ENCODE measurements at places on chromosomes 3 and 15. TPM values are rescaled to one million over a fixed set of nuclear protein-coding genes. Genes with fewer than 3 reads are reported as not detected.
A peak's percentile ranks its signal among the peaks of the same experiment; 100 is the strongest.

DNA sequence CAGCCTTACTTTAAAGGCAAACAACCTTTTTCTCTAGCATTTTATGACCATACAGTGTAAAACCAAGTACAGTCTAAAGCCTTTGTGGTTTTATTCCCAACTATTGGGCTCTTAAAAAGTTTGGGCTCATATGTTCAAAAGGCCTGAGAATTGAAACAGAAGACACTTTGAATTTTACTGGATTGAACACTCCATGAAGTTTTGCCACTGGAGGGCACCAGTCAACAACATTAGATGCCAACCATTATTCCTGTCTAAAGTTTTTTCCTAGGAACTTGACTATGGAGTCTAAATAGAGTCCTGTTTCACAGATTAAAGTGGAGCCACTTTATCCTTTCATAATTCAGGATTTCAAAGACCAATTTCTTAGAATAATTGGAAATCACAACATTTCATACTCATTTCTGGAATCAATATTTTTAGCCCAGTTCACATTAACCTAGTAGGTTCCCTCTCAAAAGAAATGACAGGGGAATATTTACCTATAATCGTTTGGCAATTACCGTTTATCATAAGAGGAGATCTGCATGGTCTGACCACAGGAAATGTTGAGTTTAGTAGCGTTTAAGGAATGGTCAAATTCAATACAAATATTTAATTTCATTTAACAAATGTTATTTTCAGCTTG is 244.1 kb upstream of the PDZRN3 start:
- DNase-seq: no peak

DNA sequence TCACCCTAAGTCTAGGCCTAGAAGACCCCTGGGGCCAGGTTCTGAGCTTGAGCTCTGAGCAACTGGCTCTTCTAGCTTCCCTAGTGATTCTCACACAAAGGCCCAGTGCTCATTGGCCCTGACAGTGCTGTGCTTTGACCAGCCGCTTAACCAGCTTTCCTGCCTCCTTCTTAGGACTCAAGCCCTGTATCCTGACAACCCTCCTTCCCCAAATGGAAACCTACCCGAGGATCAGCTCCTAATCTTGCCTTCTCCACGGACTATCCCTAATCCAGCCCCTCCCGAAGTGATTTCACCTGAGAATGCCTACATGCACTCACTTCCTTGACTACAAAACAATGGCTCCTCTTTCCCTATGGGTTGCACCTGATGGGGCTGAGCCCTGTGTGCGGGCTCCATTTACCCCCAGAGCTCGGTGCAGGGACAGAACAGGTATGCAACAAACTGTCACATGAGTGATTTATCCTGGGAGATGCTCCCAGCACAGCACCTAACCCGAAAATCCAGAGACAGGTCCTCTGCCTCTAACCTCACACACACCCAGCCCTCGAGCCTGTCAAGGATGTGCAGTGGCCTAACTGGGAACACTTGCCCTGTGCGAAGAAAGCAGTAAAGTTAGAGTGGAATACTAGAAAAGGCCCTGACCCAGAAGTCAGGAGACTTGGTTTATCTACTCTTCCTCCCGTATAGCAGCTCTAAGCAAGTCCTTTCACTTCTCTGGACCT is 2.3 kb downstream of the MEGF11 start:
- DNase-seq: no peak

DNA sequence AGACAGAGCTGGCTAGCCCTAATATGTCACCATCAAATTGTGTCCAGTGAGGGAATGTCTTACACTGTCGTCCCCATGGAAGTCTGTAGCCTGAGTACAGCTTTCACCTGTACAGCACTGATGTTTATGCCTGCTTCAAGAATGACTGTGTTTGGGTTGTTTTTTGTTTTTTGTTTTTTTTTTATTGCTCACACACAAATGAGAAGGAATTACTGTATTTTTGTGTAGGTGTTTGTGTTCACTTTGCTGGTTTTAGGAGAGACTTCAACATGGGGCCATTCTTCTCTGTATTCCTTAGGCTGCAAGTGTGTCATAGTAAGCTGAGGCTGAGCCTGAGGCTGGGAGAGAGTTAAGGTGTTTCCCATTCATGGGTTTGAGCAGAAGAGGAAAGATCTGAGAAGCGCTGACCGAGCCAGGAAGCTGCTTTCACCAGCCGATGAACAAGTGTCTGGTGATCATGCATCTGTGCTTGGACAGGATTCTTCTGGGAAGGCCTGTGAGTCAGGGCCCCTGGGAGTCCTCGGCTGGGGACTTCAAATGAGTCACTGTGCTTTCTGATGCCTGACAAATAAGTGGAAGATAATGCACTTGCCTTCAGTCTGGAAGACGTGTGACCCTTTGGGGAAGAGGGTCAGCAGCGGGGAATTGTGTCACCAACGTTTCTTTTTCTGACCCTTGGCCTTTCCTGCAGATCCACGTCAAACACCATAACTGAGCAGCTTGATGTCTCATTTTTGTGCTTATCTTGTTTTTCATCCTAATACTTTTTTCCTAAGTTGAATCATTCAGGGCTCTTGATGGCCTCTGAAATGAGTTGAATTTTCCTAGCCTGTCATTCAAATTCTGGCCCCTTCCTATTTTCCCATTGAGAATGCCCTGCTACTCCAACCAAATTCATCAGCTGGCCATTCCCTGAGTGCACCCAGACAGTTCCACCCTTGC is 36.7 kb upstream of the ZBTB38 start:
- peak; percentile 75 for DNase-seq

DNA sequence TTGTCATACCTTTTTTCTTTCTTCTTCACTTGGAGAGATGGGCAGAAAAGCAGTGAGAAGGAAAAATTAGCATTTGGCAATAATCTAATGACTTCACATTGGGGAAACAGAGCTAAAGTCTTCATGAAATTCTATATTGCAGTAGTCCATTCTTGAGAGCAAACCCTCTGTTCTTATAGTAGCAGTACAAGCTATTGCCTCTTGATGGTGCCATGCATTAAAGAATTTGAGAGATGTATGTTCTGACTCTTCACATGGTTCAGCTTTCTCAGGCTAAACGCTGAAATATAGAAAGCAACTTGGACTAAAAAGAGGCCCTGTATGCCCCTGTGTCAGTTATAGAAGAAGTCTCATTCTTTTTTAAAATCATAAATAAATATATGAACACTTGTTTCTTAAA is 36.0 kb downstream of the PHLDB2 start:
- DNase-seq: no peak

GRCh38 chr15:101049282-101049681 is 130.1 kb downstream of the LRRK1 start:
- no peak for DNase-seq

DNA sequence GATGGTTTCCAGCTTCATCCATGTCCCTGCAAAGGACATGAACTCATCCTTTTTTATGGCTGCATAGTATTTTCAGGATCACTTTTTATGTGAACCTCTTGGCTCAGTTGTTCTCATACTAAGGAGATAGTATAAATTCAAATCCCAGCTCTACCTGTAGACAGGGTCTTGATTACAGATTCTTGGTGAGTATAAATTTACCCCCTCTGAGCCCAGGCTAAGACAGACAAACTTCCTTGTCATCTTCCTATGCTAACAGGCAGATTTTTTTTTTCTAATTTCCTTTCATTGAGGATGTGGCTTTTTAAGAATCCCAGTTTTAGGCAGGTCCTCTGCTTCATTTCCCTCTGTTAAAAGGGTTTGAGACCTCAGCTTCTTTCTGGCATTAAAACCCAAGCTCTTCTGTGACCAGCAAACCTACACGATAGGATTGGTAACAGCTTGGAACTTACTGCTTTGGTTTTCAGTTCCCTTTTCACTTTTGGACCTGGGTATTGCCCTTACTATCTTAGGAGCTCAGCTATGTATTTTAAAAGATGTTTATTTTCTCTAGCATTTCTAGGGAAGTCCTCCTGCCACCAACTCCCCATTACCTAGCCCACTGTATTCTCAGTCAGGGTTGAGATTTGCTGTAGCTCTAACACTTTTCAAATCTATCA is 72.5 kb downstream of the VPS8 start:
- no peak for DNase-seq

DNA sequence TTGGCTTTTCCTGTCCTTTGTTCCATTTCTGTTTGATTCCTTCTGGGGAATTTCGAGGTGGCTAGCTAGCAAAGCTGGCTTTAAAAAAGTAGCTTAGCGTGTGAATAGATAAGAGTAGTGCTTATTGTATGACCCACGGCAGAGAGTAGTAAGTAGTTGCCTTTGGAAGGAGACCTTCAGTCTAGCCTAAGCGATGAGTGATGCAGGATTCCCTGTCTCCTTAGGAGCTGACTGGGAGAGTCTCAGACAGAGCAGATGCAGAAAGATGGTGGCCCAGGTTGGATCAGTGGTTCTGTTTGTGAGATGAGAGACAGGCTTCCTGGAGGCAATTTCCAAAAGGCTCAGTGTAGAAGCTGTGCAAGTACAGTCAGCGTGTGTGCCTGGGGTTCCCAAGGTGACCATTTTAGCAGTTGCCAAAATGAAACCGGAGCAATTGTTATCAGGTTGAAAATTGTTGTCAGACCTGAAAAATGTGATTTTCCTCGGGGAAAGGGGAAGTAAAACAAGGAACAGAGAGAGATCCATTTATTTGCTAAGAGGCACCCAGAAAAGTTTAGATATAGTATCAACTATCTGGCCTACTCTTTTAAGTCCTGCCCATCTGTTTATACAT is 681 bp upstream of the IL5RA start:
- no peak for DNase-seq

GRCh38 chr3:9690451-9691450 is 12.9 kb upstream of the CPNE9 start:
- no peak for DNase-seq

GRCh38 chr3:100756441-100756840 is 47.1 kb downstream of the TFG start:
- peak; percentile 20 for DNase-seq

DNA sequence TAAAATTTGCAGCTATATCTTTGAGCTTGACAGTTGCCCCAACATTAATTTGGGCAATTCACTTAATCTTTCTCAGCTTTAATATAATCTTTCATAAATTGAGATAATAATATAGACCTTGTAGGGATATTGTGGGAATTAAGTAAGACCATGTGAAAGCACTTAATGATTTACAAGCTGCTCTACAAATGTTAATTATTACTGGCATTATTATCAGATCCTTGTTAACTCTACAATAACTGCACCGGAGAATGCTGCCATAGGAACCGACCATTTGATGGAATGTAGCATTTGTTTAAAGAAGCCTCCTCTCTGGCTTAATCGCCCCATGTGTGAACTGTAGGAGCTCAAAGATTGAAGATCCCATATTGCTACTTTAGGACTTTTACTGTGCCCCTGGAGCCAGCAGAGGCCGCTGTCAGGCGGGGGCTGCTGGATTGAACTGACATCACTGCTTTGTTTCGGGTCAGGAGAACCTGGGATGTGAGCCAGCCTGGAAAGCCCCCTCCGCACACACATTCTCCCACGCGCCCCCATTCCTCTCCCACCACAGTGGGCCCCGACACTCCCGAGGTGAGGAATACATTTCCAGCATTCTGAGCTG is 154.2 kb upstream of the TNIK start:
- peak; percentile 10 for DNase-seq

- no peak for DNase-seq
Observed at GRCh38 chr15:68633231-68634121, 54.7 kb downstream of the CORO2B start.

DNA sequence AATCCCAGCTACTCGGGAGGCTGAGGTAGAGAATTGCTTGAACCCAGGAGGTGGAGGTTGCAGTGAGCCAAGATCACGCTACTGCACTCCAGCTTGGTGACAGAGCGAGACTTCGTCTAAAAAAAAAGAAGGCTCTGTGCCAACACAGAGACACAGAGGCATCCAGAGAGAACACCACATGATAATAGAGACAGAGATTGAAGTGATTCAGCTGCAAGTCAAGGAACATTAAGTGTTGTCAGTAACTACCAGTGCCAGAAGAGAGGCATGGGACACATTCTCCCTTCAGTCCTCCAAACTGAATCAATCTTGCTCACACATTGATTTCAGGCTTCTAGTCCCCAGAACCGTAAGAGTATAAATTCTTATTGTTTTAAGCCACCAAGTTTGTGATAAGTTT is 97.5 kb downstream of the GOLIM4 start:
- no peak for DNase-seq

- no peak for DNase-seq
Observed at GRCh38 chr3:160479376-160479775, 29.8 kb upstream of the TRIM59 start.

DNA sequence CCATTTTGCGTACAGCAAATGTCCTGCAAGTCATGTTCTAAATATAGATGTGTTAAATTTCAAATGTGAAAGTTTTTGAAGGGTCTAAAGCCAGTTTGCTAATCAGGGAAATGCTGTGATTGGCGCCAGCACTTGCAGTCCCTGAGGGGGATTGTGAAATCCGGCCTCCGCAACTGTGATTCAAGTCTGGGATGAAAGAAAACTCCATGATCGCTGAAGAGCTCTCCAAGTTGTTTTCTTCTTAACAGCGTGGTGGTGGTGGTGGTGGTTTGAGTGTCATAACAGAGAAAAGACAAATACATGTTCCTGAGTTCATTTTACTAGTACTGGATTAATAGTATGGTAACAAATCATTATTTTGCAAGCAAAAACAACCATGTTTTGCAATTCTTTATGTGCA is 51.8 kb downstream of the MITF start:
- peak; percentile 68 for DNase-seq

GRCh38 chr3:73577704-73578103 is 47.0 kb downstream of the PDZRN3 start:
- no peak for DNase-seq

DNA sequence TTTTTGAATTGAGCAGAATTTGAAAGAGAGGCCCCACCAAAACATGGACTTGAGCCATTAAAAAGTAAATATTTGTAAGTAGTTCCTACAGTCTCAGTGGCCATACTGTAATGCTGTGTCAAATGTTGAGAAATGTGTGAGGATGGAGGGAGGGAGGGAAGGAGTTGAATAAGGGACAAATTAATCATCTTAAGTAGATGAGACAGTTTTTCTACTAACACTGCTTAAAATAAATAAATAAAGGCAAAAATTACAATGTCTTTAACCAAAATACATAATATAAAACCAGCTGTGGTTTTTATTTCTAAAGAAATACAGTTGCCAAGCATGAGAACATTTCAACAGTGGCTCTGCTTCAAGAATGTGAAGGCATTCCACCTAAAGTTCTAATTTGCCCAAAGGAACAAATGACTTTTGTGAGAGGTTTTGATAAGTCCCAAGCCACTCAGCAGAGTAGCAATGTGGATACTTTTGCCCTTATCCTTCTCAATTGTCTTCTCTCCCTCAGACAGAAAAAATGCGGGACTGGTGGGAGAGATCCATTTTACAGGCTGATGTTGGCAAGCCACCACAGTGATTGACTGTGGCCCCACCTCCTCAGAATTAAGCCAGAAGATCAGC is 427.0 kb upstream of the RARB start:
- no peak for DNase-seq

- DNase-seq: no peak
Observed at GRCh38 chr15:41161336-41161735, 45.3 kb upstream of the INO80 start.

- no peak for DNase-seq
Observed at GRCh38 chr3:81876826-81877225, 115.4 kb upstream of the GBE1 start.

LOXL1 gene
- polyA plus RNA-seq: 66.6 TPM

DUOXA2 gene
- polyA plus RNA-seq: not detected

FGD5 gene
- polyA plus RNA-seq: 8.9 TPM

MAGEL2 gene
- 0.04 TPM for polyA plus RNA-seq

NOX5 gene
- polyA plus RNA-seq: 0.37 TPM

Data from heart right ventricle (tissue), 16 donors.